Thyroid gland (tissue), 4 donors: ENCODE measurements at places on chromosomes 13 and 19. TPM values are rescaled to one million over a fixed set of nuclear protein-coding genes. Genes with fewer than 3 reads are reported as not detected.

SULT2A1 gene
- not detected for total RNA-seq

SLC25A41 gene
- not detected for total RNA-seq

NCCRP1 gene
- total RNA-seq = 0.81 TPM

AMER2 gene
- total RNA-seq = not detected

PLPPR3 gene
- not detected for total RNA-seq

SELENOV gene
- 2.5 TPM for total RNA-seq

NLRP9 gene
- not detected for total RNA-seq

GRCh38 chr13:106958621-106959048, 390.7 kb upstream of the ARGLU1 start:
- no peaks in the 10 kb centered on the region for H3K4me1 ChIP-seq
- no peak for DNase-seq
- H3K27ac ChIP-seq = no peak overlapping the region
- H3K36me3 ChIP-seq = no peaks in the 10 kb centered on the region

DNA sequence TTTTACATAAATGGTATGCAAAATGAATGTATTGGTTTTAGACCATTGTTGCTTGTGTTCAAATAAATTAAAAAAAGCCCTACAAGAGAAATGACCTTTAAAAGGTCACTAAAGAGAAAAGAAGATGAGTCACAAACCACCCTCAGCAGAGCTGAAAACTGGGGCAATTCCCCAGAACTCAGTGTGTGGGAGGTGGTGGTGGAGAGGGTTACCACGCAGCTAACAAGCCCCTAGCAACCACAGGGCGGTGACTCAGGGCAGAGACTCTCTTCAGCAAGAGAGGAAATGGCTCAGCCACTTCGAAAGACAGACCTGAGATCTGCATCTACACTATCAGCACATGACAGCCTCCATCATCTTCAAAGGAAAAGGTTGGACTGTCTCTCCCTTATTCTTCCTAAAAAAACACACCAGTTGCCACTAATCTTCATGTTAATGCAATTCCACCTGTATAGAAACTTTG, 29.4 kb upstream of the NDFIP2 start:
- no peaks in the 10 kb centered on the region for H3K36me3 ChIP-seq
- no peak overlapping the region for H3K27ac ChIP-seq

DNA sequence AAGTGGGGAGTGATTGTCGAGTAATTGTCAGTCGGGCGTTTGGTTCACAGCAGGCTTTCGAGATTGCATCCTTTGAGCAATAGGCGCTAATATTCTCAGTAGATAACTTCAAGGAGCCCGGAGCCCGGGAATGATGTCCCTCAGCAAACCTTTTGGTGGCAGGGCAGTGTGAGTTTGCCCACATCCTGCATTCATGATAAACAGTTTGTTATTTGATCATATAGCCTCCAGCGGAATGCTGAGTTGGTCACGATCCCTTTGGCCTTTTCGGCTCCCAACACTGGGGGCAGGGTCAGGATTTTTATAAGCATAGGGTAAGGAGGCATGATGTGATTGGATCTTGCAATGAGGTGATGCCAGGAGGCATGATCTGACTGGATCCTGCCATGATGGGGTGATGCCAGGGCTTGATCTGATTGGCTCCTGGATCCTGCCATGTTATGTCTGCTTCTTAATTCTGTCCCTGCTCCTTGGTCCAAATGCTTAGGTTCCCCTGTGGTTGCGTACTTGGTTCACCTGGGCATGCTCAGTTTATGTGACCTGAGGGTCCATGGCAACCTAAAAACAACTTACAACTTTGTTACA, 38.2 kb upstream of the IGSF23 start:
- no peak for DNase-seq
- no peak overlapping the region for H3K27ac ChIP-seq
- no peaks in the 10 kb centered on the region for H3K27me3 ChIP-seq

- no peak overlapping the region for H3K4me3 ChIP-seq
- DNase-seq = no peak
- H3K4me1 ChIP-seq = peaks cover 54% of the 10 kb centered on the region
- no peaks in the 10 kb centered on the region for H3K27me3 ChIP-seq
- peak overlapping the region; percentile 39 for H3K27ac ChIP-seq
- peaks cover 12% of the 10 kb centered on the region for H3K36me3 ChIP-seq
These were observed 31.4 kb downstream of the PPP5C start for GRCh38 chr19:46378268-46378667.

- H3K36me3 ChIP-seq = no peaks in the 10 kb centered on the region
- H3K27me3 ChIP-seq = no peaks in the 10 kb centered on the region
- peak overlapping the region; percentile 55 for H3K27ac ChIP-seq
- peak; percentile 70 for DNase-seq
- no peak overlapping the region for H3K4me3 ChIP-seq
These were observed 339.1 kb downstream of the ZNF536 start for GRCh38 chr19:30711296-30711695.

- H3K27me3 ChIP-seq = no peaks in the 10 kb centered on the region
- H3K36me3 ChIP-seq = no peaks in the 10 kb centered on the region
- peaks cover 35% of the 10 kb centered on the region for H3K4me1 ChIP-seq
- no peak overlapping the region for H3K4me3 ChIP-seq
These were observed 1.7 kb upstream of the PRX start for GRCh38 chr19:40414542-40415535.

DNA sequence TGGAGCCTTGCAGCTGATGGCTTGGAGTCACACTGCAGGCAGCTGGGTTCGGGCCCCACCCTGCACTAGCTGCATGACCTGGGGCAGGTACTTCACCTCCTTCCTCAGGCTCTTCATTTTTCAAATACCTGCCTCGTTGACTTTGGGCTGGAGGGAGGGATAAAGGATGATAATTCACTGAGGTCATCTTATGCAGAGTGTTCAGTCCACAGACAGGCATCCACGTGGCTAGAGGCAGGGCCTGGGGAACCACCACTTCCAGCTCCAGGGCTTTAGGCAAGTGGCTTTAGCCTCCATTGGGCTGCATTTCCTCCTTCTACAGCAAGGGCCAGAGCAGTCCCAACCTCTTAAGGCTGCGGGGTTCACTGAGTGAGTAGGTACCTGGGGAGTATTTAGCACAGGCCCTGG, 84.8 kb downstream of the SIPA1L3 start:
- H3K27me3 ChIP-seq = no peaks in the 10 kb centered on the region
- no peak overlapping the region for H3K4me3 ChIP-seq
- H3K27ac ChIP-seq = no peak overlapping the region
- H3K4me1 ChIP-seq = peaks cover 43% of the 10 kb centered on the region

GRCh38 chr13:43994999-43995859, 115.5 kb downstream of the LACC1 start:
- no peak overlapping the region for H3K4me3 ChIP-seq
- no peak for DNase-seq
- H3K4me1 ChIP-seq = no peaks in the 10 kb centered on the region
- no peaks in the 10 kb centered on the region for H3K27me3 ChIP-seq
- no peak overlapping the region for H3K27ac ChIP-seq

DNA sequence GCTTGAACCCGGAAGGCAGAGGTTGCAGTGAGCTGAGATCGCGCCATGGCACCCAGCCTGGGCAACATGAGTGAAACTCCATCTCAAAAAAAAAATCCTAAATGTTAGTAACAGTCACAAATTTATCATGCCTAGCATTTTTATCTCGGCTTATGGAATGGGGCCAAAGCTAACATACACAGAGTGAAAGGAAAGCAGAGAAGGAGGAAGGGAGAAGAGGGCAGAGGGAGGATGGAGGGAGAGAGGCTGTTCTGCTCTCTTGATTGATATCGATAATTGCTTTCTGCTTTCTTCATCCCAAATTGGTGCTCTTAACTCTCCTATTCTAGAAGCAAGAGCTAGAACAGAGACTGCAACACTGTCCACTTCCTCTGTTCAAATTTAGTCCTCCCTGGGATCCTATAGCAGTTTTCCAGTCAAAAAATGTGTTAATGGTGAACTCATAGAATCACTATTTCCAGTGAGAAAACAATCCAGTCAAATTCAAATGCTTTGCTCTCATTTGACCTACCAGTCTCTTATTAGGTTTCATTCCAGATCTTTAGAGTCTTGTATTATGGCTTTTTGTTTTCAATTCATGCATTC, 15.8 kb upstream of the TUBGCP3 start:
- no peaks in the 10 kb centered on the region for H3K36me3 ChIP-seq
- no peaks in the 10 kb centered on the region for H3K27me3 ChIP-seq
- no peaks in the 10 kb centered on the region for H3K4me1 ChIP-seq
- no peak overlapping the region for H3K4me3 ChIP-seq
- no peak for DNase-seq

DNA sequence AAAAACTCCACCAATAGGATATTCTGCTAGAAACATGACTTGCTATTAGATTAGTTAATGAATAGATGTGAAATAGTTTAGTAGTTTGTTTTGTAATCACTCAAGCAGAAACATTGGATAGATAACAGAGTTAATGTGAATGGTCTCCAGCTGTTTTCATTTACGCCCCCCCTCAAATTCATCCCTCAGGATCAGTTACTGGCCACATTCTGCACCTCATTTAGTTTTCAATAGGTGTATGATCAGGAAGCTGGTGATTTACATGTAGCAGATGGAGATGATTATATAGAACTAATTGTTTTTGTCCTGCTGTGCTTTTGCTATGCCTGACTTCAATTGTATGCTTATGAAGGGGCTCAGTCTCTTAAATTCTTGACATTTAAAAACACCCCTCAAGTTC, 759.0 kb downstream of the SLITRK6 start:
- H3K27ac ChIP-seq = no peak overlapping the region
- no peaks in the 10 kb centered on the region for H3K27me3 ChIP-seq
- DNase-seq = no peak
- no peaks in the 10 kb centered on the region for H3K4me1 ChIP-seq
- no peak overlapping the region for H3K4me3 ChIP-seq

DNA sequence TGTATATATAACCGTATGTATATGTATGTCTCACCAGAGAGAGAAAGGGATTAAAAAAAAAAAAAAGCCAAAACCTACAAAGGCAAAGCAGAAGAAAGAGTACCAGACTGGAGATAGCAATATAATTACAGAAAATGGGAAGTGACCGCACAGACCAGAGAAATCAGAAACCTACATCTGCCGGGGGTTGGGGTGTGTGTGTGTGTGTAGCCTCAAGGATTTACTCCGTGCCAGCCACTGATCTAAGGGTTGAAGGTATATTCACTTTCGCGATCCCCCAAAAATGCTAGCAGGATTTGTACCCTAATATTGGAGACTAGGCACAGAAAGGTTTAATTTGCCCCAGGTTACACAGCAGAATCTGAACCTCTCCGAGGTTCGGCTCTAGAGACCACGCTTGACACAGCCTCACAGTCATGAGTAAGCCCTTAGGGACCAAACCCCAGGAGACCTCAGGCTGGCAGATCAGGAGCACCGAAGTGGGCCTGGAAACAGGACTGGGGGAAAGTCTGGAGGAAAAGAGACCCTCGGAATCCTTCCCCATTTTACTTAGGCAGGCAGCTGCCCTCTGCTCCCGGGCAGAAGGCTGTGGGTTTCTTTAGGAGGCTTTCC, 14.8 kb downstream of the ARL11 start:
- no peak overlapping the region for H3K4me3 ChIP-seq
- no peaks in the 10 kb centered on the region for H3K27me3 ChIP-seq
- no peak for DNase-seq
- H3K36me3 ChIP-seq = no peaks in the 10 kb centered on the region
- H3K27ac ChIP-seq = no peak overlapping the region

DNA sequence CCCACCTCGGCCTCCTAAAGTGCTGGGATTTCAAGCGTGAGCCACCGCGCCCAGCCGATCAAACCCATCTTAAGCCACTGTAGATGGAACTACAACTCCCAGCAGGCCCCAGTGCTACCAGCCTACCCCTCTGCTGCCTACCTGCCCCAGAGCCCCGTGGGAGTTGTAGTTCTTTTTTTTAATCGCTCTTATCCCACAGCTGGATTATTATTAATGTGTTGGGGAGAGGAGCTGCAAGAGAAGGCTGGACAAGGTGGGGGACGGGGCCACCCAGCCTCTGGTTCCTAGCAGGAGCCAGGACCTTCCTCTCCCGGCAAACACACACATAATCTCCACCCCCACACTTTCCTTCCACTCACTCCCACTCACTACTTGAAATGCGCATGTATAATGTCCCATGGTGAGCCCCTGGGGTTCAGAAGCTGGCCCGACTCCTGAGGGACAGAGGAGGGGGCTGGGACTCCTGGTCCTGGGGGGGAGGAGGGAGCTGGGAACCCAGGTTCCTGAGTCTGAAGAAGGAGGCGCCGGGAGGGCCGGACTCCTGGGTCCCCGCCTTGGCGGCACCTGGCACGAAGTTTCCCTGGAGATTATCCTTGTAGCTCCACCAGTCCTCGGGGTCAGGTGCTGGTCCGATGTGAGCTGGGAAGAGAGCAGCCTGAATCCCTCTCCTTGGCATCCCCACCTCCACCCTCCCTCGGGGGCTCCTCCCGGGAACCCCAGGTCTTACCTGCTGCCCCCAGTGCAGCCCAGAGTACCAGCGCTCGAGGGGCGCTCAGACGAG, 958 bp downstream of the CA11 start:
- DNase-seq = peak; percentile 74
- H3K27me3 ChIP-seq = no peaks in the 10 kb centered on the region
- H3K4me3 ChIP-seq = no peak overlapping the region
- H3K27ac ChIP-seq = peak overlapping the region; percentile 89

DNA sequence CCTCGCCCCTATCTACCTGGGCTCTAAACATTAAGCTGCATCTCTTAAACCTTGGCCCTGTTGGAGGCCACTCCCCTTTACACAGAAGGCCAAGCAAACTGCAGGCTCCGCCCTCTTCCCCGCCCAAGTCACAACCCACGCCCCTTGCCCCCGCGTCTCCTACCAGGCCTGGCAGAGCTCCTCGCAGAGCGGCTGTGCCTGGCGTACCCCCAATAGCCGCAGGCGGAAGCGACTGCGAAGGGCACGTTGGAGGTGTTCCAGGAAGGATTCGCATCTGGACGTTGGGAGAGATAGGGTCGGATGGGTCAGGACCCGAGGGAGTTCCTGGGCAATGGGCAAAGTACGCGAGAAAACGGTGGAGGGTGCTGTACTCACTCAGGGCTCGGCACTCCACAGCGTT, 5.9 kb downstream of the RTBDN start:
- H3K27me3 ChIP-seq = peaks cover 25% of the 10 kb centered on the region
- H3K27ac ChIP-seq = no peak overlapping the region

DNA sequence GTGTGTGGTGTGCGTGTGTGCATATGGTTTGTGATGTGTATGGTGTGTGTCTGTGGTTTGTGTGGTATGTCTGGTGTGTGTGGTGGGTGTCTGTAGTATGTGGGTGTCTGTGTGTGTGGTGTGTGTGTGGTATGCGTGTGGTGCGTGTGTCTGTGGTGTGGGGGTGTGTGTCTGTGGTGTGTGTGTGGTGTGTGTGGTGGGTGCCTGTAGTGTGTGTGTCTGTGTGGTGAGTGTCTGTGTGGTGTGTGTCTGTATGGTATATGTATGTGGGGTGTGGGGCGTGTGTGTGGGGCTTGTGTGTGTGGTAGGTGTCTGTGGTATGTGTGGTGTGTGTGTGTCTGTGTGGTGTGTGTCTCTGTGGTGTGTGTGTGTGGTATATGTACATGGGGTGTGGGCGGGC, 300.7 kb downstream of the TEX29 start:
- no peaks in the 10 kb centered on the region for H3K27me3 ChIP-seq
- no peak for DNase-seq
- no peak overlapping the region for H3K4me3 ChIP-seq
- H3K4me1 ChIP-seq = no peaks in the 10 kb centered on the region

DNA sequence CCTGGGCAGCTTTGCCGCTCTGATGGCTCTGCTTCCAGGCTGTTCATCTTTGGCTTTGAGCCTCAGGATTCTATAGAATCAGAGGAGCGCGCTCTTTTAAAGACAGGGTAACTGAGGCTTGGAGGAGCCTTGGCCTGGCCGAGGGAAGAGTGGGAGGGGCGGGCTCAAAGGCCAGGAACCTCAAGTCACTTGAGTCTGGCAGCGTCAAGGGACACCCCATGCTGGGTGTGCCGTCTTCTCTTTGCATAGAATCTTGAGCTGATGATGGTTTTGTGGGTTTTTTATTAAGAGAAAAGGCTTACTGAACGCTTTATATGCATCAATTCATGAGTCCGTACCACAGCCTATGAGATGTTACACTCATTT, 1.1 kb downstream of the PGLS start:
- DNase-seq = no peak
- H3K27ac ChIP-seq = peak overlapping the region; percentile 99
- peaks cover 6% of the 10 kb centered on the region for H3K36me3 ChIP-seq
- H3K4me1 ChIP-seq = peaks cover 15% of the 10 kb centered on the region
- peak overlapping the region; percentile 99 for H3K4me3 ChIP-seq
